Activated T-helper 17 cell treated with anti-CD3 and anti-CD28 coated beads, Interleukin-2, amount 50 U/mL, for 72 hours (primary cell): ENCODE measurements at places on chromosomes 13 and 19. TPM values are rescaled to one million over a fixed set of nuclear protein-coding genes. Genes with fewer than 3 reads are reported as not detected.

The PSG3 gene
- 0.19 TPM for total RNA-seq

The CYP2F1 gene
- not detected for total RNA-seq

The ZNF730 gene
- 0.61 TPM for total RNA-seq

The EPSTI1 gene
- total RNA-seq = 13.6 TPM

The ZNF132 gene
- total RNA-seq = 2.1 TPM

The THSD8 gene
- 25.5 TPM for total RNA-seq

The SPIB gene
- total RNA-seq = 2.4 TPM
